ENCODE measurements at places on chromosomes 2 and 18. TPM values are rescaled to one million over a fixed set of nuclear protein-coding genes. Genes with fewer than 3 reads are reported as not detected.

DNA sequence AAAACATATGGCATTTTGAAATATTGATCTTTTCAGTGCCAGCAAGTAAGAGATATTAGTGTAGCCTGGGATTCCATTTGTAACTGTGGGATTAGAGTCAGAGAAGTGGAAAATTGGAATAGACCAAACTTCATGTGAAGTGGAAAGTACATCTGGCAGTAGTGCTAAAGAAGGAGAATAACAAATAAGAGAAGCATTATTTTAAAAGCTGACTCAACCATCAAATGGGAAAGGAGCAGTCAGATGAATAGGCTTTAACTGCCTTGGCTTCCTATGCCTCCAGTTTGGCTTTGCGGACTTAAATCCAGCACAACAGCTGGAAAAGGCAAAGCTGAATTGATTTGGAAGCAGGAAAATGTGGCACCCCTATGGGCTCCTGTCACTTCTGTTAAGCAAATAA is 623.1 kb downstream of the TSN start:
- H3K36me3 ChIP-seq: no peaks in the 10 kb centered on the region
- H3K4me1 ChIP-seq: no peaks in the 10 kb centered on the region
- no peak overlapping the region for H3K27ac ChIP-seq

Gene SLC23A3
- 5.2 TPM for total RNA-seq

GRCh38 chr2:33457556-33458247 is 18.7 kb upstream of the RASGRP3 start:
- H3K27ac ChIP-seq: no peak overlapping the region
- H3K36me3 ChIP-seq: no peaks in the 10 kb centered on the region
- no peaks in the 10 kb centered on the region for H3K4me1 ChIP-seq
- DNase-seq: no peak
- no peaks in the 10 kb centered on the region for H3K27me3 ChIP-seq

DNA sequence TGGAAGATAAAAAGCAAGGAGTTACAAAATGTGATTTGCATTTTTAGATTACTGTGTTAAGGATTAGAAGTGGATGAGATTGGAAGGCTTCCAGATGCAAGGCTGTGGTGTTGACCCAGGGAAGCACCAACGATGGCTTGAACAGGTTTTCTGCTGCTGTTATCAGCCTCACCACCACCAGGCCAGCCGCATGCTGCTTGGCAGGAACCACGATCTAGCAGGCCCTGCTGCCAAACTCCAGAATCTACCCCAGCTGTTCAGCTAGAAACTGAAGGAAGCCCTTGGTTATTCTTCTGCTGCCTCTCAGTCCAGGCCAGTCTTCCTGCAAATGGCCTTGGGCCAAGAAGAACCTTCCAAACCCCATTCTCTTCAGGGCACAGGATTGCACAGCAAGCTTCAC is 133.9 kb downstream of the MTCL1 start:
- no peak overlapping the region for H3K27ac ChIP-seq
- no peaks in the 10 kb centered on the region for H3K4me1 ChIP-seq
- no peak overlapping the region for H3K4me3 ChIP-seq
- peaks cover 3% of the 10 kb centered on the region for H3K27me3 ChIP-seq

Gene CDCA7
- total RNA-seq: 27.7 TPM

- H3K4me1 ChIP-seq: no peaks in the 10 kb centered on the region
- no peaks in the 10 kb centered on the region for H3K36me3 ChIP-seq
- DNase-seq: no peak
- H3K27me3 ChIP-seq: no peaks in the 10 kb centered on the region
- no peak overlapping the region for H3K4me3 ChIP-seq
Observed at GRCh38 chr18:34121200-34121721, 103.5 kb downstream of the NOL4 start.

Gene CRYGC
- not detected for total RNA-seq

Measured in endothelial cell of umbilical vein (primary cell).